ENCODE measurements at places on chromosomes 1 and 21. TPM values are rescaled to one million over a fixed set of nuclear protein-coding genes. Genes with fewer than 3 reads are reported as not detected.

Gene AK5
- total RNA-seq: 1.0 TPM

Gene ERICH3
- 8.1 TPM for total RNA-seq

Gene MEX3A
- total RNA-seq: 0.74 TPM

Gene OSCP1
- 17.1 TPM for total RNA-seq

Gene HORMAD1
- total RNA-seq: 2.7 TPM

Gene DNM3
- total RNA-seq: 12.4 TPM

Gene SUSD4
- total RNA-seq: 3.7 TPM

Gene LYPD8
- total RNA-seq: not detected

Gene HPDL
- not detected for total RNA-seq

Measured in lower lobe of right lung (tissue), 2 donors.